Left lobe of liver (tissue), 2 donors: ENCODE measurements at places on chromosomes 1 and 21. TPM values are rescaled to one million over a fixed set of nuclear protein-coding genes. Genes with fewer than 3 reads are reported as not detected.
A peak's percentile ranks its signal among the peaks of the same experiment; 100 is the strongest.

Gene SPATA46
- total RNA-seq: not detected

DNA sequence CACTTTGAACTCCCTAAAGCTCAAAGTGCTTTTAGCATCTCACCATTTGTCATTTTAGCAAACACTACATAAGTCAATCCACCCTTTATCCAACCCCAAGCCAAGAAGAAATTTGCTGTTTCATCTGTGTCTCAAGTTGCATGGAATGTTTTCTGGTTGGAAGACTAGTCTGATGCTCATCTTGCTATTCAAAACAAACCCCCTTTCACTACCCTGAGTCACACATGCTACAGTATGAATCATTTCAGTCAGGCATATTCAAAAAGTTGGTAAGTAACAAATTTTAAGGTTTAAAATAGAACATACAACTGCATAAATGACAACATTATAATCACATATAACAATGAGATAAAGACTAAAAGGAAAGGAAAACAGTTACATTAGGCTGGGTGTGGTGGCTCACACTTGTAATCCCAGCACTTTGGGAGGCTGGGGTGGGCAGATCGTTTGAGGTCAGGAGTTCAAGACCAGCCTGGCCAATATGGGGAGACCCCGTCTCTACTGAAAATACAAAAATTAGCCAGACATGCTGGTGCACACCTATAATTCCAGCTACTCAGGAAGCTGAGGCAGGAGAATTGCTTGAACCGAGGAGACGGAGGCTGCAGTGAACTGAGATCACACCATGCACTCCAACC, 38.7 kb downstream of the DSTYK start:
- no peak for DNase-seq

DNA sequence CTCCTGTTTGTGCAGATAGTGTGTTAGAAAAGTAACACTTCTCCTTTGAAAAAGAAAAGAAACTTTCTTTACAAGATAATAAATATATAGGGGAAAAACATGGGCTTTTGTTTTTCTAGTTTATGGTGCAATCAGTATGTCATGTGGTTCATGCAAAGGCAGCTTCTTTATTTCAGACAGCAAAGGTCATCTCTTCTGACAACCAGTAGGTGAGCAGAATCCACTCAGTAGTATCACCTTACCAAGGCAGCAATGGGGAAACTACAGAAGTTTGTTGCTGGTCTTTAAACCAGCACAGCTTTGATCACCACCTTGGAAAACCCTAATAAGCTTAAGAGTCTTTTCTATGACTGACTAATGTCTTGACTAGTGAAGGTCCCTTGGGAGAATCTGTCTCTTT, 13.0 kb upstream of the SAMSN1 start:
- DNase-seq: no peak

Gene LRRC7
- 0.33 TPM for total RNA-seq

- no peak for DNase-seq
Observed at GRCh38 chr1:197152662-197153061, 6.2 kb upstream of the ASPM start.

Gene LRRN2
- total RNA-seq: 0.15 TPM

Gene BGLAP
- total RNA-seq: 1.8 TPM

Gene RHBG
- total RNA-seq: 2.8 TPM

- no peak for DNase-seq
Observed at GRCh38 chr21:43626390-43626789, 32.9 kb downstream of the HSF2BP start.

DNA sequence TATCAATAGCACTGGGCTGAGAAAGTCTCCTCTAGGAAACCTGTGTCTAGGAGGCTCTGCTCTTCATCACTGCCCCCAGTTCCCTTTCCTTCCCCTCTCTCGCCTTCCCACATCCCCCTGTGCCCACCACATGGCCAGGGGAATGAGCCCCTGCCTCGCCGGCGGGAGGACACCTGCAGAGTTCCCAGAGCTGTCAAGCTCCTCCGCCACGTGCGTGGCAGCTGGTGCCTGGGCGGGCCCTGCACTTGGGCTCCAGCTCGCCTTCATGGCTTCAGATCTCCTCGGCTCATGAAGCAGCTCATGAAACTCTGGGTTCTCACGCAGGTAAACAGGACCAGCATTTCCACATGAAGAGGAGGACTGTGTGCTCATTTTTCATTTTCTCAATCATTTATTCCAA, 62.8 kb downstream of the SIM2 start:
- DNase-seq: no peak

Gene LORICRIN
- not detected for total RNA-seq

GRCh38 chr1:56188221-56188620, 391.1 kb downstream of the PLPP3 start:
- no peak for DNase-seq

GRCh38 chr1:67551375-67551774, 121.2 kb upstream of the SERBP1 start:
- no peak for DNase-seq

Gene ANGPTL3
- total RNA-seq: 220 TPM

Gene TCHH
- total RNA-seq: 0.08 TPM

Gene SLFNL1
- total RNA-seq: not detected

DNA sequence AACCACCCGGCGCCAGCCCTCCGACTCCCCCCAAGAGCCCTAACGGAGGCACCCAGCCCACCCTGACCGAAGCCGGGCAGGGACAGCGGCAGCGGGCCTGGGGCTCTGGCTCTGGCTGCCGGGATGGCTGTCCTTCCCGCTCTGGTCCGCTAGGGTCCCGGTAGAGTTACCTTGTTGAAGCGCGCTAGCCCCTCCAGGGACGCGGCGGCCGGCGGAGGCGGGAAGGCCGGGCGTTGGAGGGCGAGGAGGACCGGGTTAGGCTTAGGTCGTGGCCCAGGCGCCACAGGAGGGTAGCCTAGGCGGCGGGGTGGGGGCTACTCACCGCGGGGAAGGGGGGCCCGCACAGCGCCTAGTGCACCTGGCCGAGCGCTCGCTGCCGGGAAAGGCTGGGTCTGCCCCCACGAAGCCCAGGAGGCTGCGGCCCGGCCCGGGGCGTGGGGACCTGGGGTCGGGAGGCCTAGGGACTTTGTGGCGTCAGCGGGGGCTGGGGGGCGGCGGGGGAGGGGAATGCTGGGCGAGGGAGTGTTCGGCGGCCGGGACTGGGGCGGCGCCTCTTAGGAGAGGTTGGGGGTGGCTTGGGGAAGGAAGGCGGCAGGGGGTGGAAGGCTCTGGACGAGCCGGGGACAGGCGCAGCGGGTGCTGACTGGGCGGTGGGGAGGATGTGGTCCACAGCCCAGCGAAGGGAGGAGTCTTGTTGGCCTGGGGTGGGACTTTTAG, at the start of gene TRIM17:
Gene TRIM17, minus strand, starts transcription at position 645 of the 717 bp plus-strand sequence. CDS start 1,789 bp downstream, outside the sequence.
- no peak for DNase-seq

DNA sequence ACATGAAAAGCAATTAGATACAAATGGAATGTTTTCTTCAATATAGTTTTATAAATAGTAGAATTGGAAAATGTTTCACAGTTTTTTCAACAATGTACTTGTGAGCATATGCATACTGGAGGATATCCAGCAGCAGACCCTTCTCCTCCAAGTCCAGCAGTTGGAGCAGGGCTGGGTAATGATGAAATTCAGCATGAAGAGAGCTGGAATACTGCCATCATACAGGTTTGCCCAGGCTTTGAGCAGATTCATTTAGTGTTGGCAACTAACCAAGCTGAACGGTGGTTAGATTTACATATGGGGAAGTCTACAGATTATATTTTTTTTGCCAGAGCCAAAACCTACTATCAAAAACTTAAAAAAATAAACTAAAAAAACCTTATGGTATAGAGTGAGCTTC, 38.3 kb downstream of the WDR3 start:
- DNase-seq: no peak

GRCh38 chr1:236480758-236481436, 42.9 kb upstream of the LGALS8 start:
- DNase-seq: no peak

Gene GRIK1
- 0.18 TPM for total RNA-seq

Gene CRNN
- total RNA-seq: not detected

Gene RORC
- 32.1 TPM for total RNA-seq

Gene C1orf116
- total RNA-seq: 0.55 TPM

GRCh38 chr1:39488012-39488545, 3.4 kb upstream of the BMP8A start:
- no peak for DNase-seq

DNA sequence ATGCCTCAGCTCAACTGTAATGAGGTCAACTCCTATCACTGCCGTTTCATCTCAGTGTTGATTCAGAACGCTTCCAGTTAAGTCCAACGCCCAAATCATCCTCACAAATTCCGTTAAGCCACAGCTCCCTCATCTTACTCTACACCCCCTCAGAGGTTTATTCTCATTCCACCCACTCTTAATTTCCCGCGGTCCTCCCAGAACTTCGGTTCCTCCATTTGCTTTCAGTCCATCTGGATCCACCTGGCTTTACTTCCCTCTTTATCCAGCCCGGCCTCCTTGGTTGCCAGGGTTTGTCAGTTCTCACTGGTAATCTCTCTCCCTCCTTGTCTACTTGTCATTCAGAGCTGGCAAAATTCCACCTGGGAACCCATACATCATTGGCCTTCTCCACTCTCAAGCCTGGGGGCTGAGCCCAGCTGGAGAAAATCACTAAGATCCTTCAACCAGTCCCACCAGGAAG, 51.3 kb upstream of the RUNX1 start:
- no peak for DNase-seq

Gene TEX38
- total RNA-seq: not detected

GRCh38 chr1:74180490-74180889, 17.5 kb downstream of the LRRIQ3 start:
- DNase-seq: no peak

- no peak for DNase-seq
Observed at GRCh38 chr1:228021355-228022030, 14.7 kb downstream of the WNT3A start.

- no peak for DNase-seq
Observed at GRCh38 chr1:29230204-29230552, 556 bp downstream of the MECR start.

- DNase-seq: no peak
Observed at GRCh38 chr21:38380481-38381137, 117.7 kb downstream of the ERG start.

Gene ARHGEF16
- total RNA-seq: 8.1 TPM

Gene ZNF281
- 13.7 TPM for total RNA-seq

- no peak for DNase-seq
Observed at GRCh38 chr1:234913278-234913649, 215.4 kb downstream of the TOMM20 start.

DNA sequence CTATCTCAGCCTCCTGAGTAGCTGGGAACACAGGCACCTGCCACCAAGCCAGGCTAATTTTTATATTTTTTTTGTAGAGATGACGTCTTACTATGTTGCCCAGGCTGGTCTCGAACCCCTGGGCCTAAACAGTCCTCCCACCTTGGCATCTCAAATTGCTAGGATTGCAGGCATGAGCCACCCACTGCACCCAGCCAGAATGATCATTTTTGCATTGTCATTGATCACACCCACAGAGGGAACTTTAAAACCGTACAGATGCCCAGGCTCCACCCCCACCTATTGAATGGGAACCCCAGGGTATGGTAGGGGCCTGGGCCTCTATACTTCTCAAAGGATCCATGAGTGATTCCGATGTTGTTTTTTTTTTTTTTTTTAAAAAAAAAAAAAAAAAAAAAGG, 36.7 kb downstream of the ETNK2 start:
- DNase-seq: no peak

Gene ADAMTS1
- total RNA-seq: 3.3 TPM

GRCh38 chr1:16175610-16176553, 20.0 kb upstream of the EPHA2 start:
- peak; percentile 91 for DNase-seq

GRCh38 chr1:23763041-23763577, 15.1 kb upstream of the PITHD1 start:
- no peak for DNase-seq

DNA sequence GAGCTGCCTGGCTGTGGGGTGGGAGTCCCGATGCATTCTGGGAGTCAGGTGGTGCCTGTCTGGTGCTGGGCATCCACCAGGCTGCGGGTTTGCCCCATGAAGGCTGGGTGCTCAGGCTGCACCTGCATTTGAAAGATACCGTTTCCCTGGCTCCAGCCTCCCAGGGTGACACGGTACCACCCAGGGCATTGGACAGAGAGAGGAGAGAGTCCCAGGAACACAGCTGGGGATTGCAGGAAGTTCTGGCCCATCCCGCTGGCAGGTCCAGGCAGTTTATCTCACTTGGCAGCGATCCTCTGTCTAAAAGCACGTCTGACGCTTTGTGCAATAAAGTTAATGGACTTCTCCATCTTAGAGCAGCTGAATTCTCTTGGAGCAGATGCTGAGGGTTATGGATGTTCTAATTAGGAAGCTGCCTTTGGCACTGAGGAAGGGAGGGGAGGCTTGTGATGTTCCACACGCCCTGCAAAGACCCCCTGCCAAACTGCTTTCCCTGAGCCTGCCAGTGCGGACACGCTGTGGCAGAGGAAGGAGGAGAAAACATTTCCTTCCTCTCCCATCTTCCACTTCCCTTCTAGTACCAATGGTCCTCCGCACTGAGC, 246.9 kb downstream of the GRIK3 start:
- DNase-seq: no peak

DNA sequence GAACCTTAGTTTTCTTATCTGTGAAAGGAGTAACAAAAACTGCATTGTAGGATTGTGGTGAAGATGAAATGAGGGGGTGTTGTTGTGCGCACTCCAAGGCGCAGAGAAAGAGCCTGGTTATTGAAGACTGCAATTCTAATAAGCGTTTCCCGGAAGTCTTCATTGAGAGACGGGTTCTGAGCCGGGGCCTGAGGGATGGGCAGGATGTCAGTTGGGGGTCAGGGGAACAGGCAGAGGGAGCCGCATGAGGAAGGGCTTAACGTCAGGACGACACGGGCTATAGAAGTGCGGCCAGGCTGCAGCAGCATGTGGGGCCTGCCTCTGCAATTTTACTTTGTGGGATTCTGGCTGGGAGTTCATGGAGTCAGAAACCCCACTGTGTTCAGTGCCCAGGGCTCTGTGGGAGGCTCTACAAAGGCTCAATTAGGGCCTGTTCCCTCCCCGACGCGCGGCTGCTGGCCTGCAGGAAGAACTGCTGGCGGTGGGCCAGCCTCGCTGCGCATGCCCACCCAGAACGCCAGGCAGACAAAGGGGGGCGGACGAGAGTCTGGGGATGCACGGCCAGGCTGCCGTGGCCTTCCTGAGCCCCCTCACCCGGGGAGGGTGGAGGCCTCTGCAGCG, 20.7 kb downstream of the TRIM62 start:
- no peak for DNase-seq

GRCh38 chr1:168234846-168235547, 9.2 kb downstream of the SFT2D2 start:
- DNase-seq: no peak
